ENCODE measurements at places on chromosomes 5 and 9.
A peak's percentile ranks its signal among the peaks of the same experiment; 100 is the strongest.

GRCh38 chr5:55154873-55155272 lies 5.1 kb upstream of the GPX8 start:
- peak; percentile 79 for DNase-seq

DNA sequence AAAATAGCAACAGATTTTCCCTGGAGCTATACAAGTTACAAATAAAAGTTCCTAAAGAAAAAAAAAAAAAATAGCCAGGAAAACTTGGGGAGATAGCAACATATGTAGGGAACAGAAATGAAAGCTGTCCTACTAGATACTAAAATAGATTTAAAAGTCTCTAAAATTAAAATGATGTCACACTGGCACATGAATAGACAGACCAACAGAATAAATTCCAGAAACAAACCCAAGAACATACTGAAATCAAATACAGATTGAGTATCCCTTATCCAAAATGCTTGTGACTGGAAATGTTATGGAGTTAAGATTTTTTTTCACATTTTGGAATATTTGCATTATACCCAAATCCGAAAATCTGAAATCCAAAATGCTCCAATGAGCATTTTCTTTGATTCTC lies 23.8 kb downstream of the GOLPH3 start:
- DNase-seq: no peak

- no peak for DNase-seq
Measured at GRCh38 chr5:79750611-79751510, 61.2 kb downstream of the CMYA5 start.

GRCh38 chr5:103505581-103506305 lies 56.8 kb downstream of the NUDT12 start:
- DNase-seq: peak; percentile 94

DNA sequence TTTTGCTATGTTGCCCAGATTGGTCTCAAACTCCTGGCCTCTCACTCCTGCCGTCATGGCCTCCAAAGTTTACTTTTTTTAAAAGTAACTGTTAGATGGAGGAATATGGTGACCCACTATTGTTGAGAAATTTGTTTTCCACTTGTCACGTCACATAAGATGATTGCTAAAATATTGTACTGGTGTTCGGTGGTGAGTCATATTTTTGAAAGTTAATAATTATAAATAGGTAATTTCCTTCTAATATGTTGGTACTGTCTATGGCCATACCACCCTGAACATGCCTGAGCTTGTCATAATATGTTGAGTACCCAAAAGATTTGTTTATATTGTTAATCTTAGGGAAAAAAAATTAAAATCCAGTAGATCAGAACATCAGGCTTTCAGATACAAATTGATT lies 22.6 kb downstream of the RMI1 start:
- no peak for DNase-seq

DNA sequence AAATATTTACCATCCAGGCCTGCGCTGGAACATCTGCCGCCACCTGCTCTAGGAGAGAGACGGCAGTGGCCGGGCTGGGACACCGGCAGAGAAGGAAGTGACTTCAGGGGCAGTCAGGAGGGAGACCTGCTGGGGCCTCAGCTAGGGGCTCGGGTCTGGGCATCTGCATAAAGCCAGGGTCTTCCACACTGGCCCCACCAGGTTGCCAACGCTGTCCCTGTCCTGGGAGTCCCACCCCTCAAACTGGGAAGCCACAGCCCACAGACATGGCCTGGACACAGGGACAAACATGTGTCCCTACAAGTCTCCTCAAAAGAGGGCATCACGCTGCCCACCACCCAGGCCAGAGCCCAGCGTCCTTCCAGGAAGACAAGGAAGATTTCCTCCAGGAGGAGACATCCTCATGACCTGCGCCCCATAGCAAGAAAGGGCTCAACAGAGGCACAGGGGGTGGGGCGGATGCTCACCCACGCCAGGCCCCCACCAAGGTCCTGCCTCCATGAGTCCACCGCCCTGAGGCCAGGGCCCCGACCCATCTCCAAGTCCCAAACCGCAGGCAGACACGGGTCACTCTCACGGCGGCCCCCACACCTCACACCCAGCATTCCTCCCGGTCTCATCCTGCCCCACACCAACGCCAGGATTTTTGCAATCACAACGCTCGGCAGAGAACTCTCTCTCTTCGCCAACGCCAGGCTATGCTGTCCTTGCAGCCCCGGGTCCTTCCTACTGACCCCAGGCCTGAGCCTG lies 9.0 kb downstream of the VAV2 start:
- DNase-seq: no peak

- DNase-seq: peak; percentile 79
Measured at GRCh38 chr5:38922199-38922598, 76.4 kb downstream of the OSMR start.

DNA sequence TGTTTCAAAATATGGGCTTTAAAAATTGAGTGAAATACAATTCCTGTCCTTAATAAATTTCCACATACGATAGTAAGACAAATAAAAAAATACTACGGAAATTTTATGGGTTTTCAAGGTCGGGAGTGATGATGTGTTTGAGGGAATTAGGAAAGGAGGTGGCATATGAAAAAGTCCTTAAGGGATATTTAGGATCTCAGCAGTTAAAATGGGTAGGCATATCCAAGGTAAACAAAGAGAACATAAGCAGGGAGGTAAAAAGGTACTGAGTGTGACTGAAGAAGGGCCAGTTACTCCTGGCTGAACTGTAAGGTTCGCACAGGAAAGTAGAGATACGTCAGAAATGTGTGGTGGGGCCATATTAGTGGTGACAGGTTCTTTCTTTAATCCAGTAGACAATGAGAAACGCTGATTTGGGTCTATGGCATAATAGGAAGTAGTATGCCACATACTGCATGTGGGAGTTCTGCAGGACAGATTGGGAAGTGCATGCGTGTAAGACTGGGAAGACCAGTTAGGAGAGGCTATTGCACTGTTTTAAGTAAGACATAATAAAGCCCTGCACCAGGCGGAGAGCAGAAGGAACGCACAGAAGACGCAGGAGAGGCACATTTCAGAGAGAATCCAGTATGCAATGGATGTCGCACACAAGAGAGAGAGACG lies 937 bp upstream of the HMGCR start:
- peak; percentile 83 for DNase-seq

DNA sequence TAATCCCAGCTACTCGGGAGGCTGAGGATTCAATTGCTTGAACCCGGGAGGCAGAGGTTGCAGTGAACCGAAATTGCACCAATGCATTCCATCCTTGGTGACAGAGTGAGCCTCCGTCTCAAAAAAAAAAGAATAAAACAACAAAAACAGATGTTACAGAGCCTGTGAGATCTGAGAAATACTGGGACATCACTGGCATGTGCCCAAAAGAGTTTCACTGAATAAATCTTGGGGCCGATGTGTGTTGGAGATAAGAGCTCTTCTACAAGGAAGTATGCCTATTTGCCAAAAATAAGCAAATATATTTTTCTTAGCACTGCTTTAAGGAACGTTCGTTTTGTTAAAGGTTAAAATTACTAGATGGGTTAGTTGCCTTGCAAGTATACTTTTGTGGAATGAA lies 55.1 kb downstream of the KIAA1958 start:
- DNase-seq: peak; percentile 75

DNA sequence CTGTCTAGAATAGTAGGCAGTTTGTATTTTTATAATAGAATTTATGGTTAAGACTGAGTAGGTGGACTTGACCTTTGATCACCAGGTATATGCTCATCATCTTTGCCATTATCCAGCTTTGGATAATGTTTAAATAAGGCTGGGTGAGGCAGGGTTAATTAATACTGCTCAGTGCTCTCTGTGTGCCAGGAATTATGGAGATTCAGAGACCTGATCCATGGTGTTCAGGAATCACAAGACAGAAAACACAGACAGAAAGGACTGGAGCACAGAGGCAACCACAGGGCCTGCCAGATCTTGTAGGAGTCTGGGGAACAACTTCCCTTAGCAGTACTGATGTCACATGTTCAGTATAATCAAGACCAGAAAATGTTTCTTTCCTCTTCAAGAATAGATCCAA lies 186.3 kb upstream of the ADCY2 start:
- no peak for DNase-seq

- DNase-seq: peak; percentile 4
Measured at GRCh38 chr9:84504360-84504759, 163.8 kb upstream of the SLC28A3 start.

GRCh38 chr9:27590651-27591050 lies 17.4 kb upstream of the C9orf72 start:
- DNase-seq: peak; percentile 59

DNA sequence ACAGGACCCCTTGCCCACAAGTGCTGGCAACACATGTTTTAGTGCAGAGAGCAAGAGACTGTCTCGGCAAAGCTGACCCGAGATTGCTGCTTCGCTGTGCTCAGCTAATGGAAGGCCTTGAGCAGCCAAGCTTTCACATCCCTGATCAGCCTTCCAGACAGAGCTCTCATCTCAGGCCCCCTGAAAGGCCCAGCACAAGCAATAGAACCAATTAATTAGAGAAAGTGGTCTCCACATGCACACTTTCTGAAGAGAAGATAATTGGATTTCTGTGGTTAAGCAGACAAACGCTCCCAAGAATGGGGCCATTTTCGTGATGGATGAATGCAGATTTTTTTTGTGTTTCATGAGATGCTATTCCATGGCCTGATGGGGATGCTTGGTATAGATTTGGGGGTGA lies 174.9 kb downstream of the NSG2 start:
- no peak for DNase-seq

DNA sequence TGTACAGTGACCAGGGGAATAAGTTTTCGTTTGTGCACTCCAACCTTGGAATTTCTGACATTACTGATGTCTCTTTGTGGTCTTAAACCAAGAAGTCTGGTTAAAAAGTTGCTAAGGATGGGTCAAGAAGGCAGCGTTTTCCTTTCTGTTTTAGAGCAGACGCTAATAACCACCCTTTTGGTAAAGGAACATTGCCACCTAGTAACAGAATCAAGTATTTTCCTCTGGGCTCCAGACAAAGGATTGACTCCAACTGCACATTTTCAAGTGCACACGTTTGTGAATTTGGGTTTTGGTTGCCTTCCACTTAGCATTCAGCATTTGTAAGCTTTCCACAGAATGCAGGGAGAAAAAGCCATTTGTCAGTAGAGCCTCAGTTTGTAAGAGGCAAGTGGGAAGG lies 22.2 kb upstream of the CEP78 start:
- peak; percentile 77 for DNase-seq

DNA sequence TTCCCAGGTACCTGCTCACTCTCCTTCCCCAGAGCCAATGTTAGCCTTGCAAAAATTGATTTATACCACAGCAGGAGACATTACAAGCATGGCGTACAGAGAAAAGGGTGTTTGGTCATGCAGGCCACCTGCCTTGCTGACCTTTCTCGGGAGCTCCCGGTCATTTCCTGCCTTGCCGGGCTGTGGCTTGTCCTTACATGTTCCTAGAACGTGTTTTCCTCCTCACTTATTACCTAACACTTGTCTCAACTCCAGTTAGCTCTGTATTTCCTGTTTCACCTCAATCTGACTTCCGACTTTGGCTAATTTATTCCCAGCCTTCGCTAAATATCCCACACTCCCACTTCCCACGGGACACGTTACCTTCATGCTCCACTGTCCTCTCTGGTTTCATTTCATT lies 282.5 kb downstream of the ICE1 start:
- DNase-seq: no peak

- no peak for DNase-seq
Measured at GRCh38 chr9:97807681-97808080, 45.3 kb upstream of the FOXE1 start.
